Right lobe of liver (tissue), 6 donors: ENCODE measurements at places on chromosomes 2 and 18. TPM values are rescaled to one million over a fixed set of nuclear protein-coding genes. Genes with fewer than 3 reads are reported as not detected.

STK39 gene
- 0.86 TPM for total RNA-seq

WIPF1 gene
- 15.3 TPM for total RNA-seq

GBX2 gene
- total RNA-seq = not detected

DNA sequence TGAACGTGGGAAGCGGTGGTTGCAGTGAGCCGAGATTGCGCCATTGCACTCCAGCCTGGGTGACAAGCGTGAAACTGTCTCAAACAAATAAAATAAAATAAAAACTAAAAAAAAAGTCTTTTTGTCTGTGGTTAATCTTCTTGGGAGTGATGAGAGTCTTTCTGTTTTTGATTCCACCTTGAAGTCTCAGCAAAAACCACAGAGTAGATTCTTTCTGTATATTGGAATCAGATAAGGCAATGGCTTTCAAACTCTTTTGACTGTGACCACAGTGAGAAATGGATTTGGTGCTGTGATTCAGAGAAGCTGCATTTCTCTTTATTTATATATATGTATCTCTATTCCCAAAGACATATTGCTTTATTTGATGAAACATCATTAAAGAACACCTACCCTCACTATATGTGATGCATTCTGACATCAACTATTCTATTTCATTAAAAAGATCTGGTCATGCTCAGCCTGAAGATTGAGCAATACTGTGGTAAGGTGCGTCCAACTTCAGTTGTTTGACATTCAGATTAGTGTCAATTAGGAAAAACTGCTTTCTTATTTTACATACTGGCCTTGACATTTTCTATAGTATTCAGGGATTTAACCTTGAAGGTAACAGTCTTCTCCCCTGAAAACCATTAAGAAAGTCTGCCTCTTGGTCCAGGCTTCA lies 15.6 kb downstream of the HRH4 start:
- H3K27ac ChIP-seq = no peak overlapping the region
- no peaks in the 10 kb centered on the region for H3K4me1 ChIP-seq
- no peaks in the 10 kb centered on the region for H3K27me3 ChIP-seq
- H3K4me3 ChIP-seq = no peak overlapping the region
- DNase-seq = no peak

- no peaks in the 10 kb centered on the region for H3K27me3 ChIP-seq
- no peaks in the 10 kb centered on the region for H3K36me3 ChIP-seq
- DNase-seq = no peak
- peaks cover 11% of the 10 kb centered on the region for H3K4me1 ChIP-seq
- peak overlapping the region; percentile 29 for H3K27ac ChIP-seq
- no peak overlapping the region for H3K4me3 ChIP-seq
Observed at GRCh38 chr2:43251171-43251731, 24.8 kb upstream of the ZFP36L2 start.
